ENCODE measurements at places on chromosomes 12 and 14.

DNA sequence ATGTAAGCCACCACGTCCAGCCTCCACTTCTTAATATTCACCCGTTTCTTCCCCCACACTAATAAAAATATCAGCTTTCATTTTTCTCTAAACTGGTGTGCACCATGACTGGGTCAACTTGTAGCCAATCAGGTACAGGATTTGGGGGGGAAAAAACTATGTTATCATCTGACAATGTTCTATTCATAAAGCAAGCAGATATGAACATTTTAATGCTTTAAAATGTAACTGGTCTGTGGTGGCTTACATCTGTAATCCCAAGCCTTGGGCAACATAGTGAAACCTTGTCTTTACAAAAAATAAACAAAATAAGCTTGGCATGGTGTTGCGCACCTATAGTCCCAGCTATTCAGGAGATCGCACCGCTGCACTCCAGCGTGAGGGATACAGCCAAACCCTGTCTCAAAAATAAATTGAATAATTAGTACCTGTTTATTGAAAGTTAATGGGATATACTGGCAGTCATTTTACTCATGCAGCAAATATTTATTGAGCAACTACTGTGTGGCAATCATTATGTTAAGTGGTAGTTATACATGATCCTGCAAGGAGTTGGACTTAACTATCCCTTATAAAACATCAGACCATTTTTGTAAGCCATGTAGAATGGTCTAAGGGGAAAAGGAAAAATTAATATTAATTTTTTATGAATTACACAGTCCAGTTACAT, 15.3 kb upstream of the ITPR2 start:
- DNase-seq, result no peak

DNA sequence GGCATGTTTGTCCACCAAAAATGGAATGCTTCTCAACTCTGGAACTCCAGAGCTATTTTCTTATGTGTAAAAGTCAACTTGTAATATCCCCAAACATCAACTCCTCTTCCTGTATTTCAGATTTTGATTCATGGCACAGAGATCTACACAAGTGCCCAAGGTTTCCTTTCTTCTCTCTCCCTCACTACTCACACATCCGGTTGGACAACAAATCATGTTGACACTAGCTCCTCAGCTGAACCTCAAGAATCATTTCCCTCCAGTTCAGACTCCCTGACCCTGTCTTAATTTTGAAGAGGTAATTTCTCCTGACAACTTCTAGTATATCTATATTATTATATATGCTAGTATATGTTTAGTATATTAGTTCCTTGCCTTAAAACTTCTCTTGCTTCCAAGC, 485.4 kb upstream of the CCDC196 start:
- no peak for DNase-seq

DNA sequence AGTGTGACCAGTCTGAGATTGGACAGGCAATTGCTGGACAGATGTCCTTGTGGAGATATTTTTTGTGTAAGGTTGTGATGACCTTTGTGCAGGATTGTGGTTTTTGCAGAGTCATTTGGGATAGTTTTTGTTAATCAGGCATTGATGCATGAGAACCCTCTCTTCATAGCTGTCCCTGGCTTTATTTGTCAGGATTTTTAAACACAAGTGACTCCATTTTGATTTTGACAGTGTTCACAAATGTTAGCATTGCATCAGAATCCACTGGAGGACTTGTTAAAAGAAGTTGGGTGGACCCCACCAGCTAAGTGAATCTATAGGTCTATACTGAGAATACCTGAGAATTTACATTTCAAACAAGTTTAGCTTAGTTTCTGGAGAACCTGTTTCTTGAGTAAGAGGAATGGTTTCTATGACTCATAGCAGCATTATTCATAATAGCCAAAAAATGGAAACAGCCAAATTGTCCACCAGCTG, 11.8 kb downstream of the FNTB start:
- no peak for DNase-seq

GRCh38 chr14:96370528-96370927, 7.2 kb downstream of the GSKIP start:
- DNase-seq, result no peak

DNA sequence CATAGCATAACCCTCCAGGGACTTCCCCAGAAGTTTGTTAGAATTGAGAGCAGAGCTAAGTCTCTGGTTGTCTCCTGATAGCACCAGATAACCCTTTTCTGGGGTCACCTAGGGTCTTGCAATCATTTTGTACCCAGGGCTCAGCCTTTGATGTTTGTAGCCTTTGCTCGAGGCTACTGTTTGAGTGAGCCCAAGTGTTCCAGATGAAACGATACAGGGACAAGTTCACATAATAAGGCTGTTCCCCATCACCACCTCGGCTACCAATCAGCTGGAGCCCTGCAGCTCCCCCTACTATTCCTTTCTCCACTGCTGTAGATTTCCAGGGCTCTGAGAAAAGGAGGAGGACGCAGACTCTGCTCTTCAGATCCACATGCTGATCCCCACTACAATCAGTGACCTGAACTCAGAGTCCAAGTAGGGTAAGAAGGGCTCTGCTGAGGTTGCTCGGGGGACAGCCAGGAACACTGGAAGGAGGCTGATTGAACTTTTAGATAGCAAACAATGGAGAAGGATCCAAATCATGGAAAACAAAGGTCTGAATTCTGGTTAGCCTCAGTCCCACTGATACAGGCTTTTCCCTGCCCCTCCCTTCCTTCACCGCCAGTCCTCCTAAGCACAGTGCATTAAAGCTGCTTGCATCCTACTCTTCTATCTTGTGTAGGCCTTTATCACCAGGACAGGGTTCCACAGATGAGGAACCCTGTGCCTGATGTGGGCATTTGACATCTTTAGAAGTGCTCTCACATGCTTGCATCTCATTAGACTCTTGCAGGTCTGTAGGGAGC, at the start of gene EDDM3A:
EDDM3A (plus strand) TSS at position 317 of the 788 bp plus-strand sequence. CDS start 1,694 bp downstream, outside the sequence.
- DNase-seq, result no peak

DNA sequence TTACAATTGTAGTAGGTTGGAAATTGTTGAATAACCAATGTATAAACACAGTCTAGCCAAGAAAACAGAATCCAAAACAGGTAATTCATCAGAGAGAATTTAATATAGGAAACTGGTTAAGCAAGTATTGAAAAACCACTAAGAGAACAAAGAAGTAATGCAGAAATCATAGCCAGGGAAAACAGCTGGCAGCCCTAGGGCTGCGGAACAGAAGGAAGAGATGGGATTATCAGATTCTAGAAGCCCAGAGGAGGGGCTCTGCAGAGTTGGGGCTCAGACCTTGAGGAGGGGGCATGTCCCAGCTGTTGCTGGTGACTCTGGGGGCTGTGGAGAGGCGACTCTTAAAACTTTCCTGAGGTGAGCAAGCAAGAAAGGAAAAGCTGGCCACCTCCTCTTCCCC, 49.4 kb downstream of the CD9 start:
- DNase-seq, result no peak

DNA sequence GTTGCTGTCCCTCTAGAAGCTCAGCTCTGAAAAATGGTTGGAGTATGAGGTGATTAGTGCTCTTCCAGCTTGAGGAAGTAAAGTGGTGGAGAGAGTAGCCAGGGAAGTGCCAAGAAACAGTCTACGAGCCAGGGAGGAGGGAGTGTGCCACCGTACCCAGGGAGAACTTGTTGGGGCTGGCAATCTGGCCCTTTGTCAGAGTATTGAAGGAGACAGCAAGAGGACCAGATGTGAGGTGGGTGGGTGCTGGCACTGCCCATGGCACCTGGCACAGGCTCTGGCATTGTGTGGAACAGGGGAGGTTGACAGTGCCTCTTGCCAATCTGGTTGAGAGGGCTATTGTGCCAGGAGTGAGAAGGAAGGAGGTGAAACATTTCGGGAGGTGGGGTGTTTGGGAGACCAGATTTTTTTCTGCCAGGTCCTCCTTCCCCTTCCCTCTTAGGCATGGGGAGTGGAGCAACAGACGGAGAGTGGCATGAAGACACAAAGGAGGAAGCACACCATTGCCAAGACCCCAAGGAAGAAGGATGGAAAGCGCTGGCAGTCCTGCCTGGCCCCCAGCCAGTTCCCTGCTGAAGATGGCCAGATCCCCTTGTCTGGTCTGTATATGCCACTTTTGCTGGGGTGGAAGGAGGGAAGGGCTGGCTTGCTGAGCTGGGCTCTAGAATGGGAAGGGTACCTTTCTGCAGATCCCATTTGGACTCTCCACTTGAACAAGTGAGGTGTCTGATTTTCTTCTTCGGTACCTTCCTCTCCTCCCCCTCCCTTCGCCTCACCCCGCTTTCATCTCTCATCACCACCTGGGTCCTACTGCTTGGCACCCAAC, 37.5 kb downstream of the ZFHX2 start:
- DNase-seq, result peak; percentile 78
